ENCODE measurements at places on chromosomes 6 and 20.

- no peak for DNase-seq
These were observed 20.1 kb downstream of the RIPOR2 start for GRCh38 chr6:24915641-24916040.

- DNase-seq = no peak
These were observed 10.8 kb downstream of the GSTA4 start for GRCh38 chr6:52984247-52984646.

DNA sequence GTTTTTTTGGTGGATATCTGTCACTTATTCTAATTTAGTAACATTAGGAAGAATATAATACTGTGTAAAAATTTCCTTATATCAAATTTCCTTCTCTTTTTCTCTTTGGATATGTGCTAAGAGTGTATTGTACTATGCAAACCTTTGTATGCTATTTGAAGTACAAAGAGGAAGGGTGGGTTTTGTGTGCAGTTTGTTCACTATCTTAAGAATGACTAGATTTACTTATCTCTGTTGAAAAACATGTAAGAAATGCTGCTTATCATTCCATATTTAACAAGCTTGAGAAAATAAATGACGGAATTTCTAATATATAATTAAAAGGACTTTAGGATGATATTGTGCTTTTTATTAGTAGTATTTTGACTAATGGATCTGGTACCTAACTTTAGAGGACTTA lies 13.1 kb downstream of the CD2AP start:
- DNase-seq = no peak

- no peak for DNase-seq
These were observed 181.2 kb downstream of the DTNBP1 start for GRCh38 chr6:15481390-15482291.

GRCh38 chr6:144179828-144180227 lies 29.5 kb downstream of the STX11 start:
- DNase-seq = no peak

Data from stimulated activated CD4-positive, alpha-beta T cell treated with anti-CD3 and anti-CD28 coated beads, Interleukin-4, amount 100 ng/mL, for 1 hour (primary cell).